ENCODE measurements at places on chromosomes 5 and 9. TPM values are rescaled to one million over a fixed set of nuclear protein-coding genes. Genes with fewer than 3 reads are reported as not detected.

- peak; percentile 31 for DNase-seq
These were observed 157.7 kb upstream of the SLC24A2 start for GRCh38 chr9:19946441-19947109.

DNA sequence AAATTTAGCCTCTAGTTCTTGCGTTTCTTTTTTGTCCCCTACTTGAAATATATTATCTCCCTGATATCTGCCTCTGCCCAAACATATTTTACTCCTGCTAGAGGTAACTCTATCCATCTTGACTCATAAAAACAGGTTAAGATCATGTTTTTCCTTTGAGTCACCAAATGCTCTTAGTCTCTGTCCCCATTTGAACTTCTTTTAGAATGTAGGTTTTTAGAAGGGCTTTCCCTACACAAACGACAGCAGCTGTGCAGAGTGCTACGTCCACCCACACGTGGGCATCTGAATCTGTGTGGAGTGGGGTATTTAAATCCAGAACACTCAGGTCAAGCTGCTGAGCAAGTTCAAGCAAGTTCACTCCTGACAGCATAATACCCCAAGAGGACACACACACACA lies 2.2 kb downstream of the HSD17B3 start:
- no peak for DNase-seq

DNA sequence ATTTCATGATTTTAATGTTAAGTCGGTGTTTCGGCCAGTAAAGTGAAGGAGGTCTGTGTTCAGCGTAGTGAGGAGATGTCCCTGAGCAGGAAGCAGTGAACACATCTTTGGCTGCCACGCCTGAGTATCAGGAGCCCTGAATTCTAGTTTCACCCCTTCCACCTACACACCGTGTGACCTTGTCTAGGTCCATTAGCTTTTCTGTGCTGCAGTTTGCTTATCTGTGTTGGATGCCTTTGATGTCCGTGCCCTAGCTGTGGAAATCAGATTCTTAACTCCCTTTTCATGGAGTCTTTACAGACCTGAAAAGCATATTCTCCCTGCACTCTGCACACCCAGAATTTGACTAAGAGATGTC lies 601 bp downstream of the FBXO38 start:
- DNase-seq = peak; percentile 37

- no peak for DNase-seq
These were observed 18.9 kb downstream of the RPS23 start for GRCh38 chr5:82259172-82259800.

EMB gene
- total RNA-seq = 37.4 TPM

GRM6 gene
- total RNA-seq = not detected
